ENCODE measurements at places on chromosomes 13 and 19.
A peak's percentile ranks its signal among the peaks of the same experiment; 100 is the strongest.

- no peak for DNase-seq
These were observed 240.4 kb downstream of the KCNRG start for GRCh38 chr13:50255639-50256038.

- no peak for DNase-seq
These were observed 50.4 kb downstream of the MLLT1 start for GRCh38 chr19:6229216-6229913.

GRCh38 chr19:7456964-7457541 is 31.8 kb downstream of the PEX11G start:
- DNase-seq: no peak

- DNase-seq: no peak
These were observed 216.9 kb upstream of the RXFP2 start for GRCh38 chr13:31522396-31522795.

GRCh38 chr19:17079710-17080439 is 4.3 kb downstream of the MYO9B start:
- peak; percentile 54 for DNase-seq

- DNase-seq: no peak
These were observed 13.1 kb upstream of the LMTK3 start for GRCh38 chr19:48524732-48525131.

DNA sequence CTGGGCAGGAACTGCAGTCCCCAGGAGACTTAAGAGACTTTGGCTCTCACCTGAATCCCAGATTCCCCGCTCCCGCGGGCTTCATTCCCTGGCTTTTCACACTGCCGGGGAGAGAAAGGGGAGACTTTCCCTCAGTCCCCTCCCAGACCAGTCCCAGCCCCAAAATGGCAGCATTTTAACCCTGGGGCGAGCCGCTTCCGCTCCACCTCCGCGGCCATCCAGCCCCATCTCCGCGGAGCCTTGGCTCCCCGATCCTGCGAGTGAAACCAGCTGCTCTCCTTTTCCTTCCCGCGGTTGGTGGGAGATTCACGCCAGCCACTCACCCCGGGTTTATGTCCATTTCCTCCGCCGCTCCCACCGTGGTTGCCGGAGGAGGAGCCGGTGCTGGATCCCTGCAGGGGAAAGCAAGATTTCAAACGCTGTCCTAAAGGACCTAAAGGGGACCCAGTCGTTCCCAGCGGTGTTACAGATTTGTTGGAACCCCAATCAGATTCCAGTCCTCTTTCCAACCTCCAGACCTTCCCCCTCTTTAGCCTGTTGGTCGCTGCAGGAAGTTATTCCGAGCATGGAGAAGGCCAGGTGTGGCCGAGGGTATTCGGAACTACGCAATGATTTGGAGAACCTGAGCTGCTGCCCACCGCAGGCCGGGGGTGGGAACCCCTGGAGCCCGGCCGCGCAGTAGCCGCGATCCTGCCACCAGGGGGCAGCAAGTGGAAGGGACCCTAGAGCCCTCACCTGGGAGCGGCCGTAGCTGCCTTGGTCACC is 3.4 kb downstream of the DMKN start:
- peak; percentile 75 for DNase-seq

DNA sequence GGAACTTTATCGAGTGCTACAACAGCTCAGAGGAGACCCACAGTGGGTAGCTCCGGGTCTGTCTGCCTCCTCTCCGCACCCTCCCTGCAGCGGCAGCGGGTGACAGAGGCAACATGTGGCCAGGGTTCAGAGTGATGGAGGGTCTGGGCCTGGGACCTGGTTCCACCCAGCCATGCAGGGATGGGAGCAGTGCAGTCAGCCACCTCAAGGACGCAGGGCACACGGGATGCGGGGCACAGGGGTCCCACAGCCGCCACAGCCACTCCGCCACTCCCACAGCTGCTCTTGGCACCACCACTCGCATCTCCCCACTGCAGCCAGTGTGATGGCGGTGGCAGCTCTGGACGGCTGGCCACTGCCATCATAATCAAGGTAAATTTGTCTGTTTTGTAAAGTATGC is 892.9 kb downstream of the OLFM4 start:
- no peak for DNase-seq

DNA sequence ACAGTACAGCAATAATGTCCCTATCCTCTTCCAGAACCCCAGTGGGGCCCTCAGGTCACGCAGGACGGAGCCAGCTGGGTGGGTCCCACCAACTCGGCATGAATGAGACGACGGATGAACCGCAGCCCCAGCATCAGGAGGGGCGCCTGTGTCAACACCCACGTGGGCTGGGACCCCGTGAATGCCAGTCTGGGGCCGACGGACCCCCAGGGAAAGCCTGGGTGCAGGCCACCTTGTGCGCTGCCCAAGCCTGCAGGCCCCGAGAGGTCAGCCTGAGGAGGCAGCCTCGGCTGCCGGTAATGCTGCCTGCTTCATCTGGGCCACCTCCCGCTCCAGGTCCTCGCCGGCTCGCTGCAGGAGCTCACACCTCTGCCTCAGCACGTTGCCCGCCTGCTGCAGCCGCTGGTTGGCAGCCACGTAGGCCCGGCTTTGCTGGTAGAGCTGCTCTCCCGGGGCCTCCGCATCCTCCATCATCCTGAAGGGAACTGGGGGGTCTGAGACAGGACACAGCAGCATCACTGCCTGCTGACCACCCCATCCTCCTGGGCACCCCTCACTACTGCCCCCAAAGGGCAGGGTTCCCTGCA is 4.2 kb downstream of the C19orf25 start:
- no peak for DNase-seq

GRCh38 chr13:73970421-73971055 is 163.7 kb downstream of the KLF12 start:
- DNase-seq: no peak

DNA sequence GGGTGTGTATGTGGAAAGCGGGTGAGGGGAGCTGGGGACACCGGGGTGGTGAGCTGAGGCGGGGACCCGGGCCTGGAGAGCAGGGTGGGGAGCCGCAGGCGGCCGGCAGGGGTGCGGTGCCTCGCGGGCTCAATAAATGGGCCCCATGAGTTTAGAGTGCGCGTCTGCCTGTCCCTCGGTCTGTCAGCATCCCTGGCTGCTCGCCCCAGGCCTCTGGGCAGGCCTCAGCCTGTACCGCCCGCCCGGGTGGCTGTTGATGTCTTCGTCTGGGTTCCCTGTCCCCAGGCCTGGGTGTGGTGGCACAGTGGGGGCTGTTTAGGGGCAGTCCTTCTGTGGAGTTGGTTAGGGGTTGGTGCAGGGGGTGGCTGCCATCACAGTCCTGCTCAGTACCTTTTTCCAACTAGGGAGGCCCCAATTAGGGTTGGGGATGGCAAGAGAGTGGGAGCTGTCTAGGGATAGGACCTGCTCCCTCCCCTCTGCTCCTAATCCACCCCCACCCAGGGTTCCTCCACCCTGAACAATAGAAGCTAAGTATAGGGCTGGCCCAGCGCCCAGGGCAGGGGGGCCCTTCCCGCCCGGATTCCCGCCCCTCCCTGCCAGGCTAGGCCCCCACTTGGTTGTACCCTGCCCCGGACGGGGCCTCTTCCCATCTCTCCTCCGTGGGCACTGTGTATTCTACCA is 12.2 kb downstream of the CIC start:
- no peak for DNase-seq

DNA sequence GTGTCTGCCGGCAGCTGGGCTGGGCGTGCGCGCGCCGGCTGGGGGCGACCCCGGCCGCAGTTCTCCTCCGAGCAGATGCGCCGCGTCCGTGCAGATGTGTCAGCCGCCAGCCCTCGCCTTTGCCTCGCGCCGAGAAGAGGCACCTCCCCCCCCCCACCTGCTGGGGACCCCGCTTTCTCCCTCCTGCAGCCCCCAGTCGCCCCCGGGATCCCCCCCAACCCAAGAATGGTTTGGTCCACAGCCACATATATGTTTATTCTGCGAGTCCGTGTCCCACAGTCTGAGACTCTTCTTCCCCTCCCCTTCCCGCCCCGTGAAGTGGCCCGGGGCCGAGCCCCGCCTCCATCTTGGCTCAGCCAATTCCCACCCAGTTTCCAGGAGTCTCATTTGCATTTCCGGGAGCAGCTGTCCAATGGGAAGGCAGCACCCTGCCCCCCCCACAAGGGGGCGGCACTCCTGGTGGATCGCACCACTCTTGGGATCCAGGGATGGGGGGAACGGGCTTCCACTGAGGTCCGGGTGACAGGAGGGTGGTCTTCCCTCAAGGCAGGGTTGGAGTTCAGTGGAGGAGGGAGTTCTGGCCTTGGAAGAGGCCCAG is 8.6 kb downstream of the ISOC2 start:
- DNase-seq: no peak

GRCh38 chr13:54029226-54029625 is 1000.6 kb downstream of the OLFM4 start:
- no peak for DNase-seq

DNA sequence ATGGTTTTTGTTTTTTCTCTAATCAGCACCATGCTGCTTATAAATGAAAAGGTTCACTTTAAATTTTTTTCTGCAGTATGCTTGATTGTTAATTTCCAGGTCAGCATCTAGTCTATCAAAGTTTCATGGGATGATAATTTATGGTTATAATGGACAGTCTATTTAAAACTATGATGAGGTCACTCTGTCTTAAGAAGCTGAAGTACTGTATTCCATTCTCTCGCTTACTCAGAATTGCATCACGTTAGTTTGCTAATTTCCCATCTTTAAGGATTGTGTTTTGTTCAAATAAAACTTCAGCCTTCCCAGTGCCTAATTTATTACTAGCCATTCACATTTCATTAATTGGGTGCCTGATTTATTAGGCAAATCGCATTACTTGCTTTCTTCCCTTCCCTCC is 94.3 kb downstream of the GPC6 start:
- DNase-seq: no peak

GRCh38 chr13:21218351-21219035 is 42.0 kb downstream of the MRPL57 start:
- DNase-seq: no peak

DNA sequence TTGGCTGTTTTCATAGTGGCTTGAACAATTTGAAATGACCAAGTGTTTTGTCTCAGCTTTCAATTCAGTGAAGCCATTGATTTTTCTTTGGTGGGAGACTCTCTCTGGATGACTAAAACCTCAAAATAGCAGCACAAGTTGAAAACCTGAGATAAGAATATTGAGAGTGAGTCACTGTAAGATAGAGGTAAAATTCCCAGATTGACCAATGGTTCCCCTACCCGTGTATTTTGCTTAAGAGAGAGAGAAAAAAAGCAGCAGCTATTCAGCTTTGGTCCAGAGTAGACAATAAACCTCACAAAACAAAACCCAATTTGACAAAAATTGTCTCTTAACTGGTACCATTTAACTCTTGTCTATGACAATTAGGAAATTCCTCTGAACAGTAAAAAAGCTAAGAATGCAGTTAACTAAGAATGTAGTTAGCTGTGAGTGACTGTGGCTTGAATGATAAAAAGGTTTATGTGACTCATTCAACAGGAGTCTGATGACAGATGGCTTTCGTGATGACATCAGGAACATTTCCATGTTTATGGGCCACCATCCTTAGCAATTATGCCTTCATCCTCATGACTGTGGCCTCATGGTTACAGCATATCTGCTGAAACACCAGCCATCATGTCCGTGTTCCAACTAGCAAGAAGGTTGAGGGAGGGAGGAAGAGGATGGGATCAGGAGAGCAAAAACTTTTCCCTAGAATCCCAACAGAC is 356.9 kb downstream of the NDFIP2 start:
- DNase-seq: no peak

- DNase-seq: peak; percentile 71
These were observed 13.1 kb downstream of the GRAMD1A start for GRCh38 chr19:35013041-35013819.

DNA sequence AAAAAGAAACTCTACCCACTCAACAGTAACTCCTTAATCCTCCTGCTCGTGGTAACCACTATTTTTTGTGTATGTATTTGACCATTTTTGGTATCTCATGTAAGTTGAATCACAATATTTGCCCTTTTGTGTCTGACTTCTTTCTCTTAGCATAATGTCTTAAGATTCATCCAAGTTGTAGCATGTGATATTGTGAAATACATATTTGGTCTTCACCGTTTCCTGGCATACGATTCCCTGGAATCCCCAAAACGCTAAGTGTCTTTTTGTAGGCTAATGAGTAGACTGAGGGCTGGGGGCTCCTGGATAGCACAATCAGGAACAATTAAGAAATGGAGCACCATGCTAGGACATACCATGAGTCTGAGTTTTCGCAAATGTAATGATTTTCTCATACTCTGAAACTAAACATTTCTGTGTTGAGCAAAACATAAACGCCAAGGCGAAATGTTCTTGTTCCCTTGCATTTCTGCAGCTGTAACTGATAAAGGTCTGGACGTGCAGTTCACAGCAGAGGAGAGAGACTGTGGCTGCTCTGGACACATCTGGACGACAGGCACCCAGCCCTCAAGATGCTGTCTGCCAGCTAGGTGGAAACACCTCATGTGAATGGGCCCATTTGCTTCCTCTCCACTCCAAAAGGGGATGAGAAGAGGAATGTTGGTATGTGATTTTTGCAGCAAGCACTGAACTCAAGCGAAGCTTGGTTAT is 38.4 kb downstream of the BRD4 start:
- DNase-seq: no peak

GRCh38 chr13:95880331-95880730 is 172.9 kb downstream of the UGGT2 start:
- DNase-seq: no peak

DNA sequence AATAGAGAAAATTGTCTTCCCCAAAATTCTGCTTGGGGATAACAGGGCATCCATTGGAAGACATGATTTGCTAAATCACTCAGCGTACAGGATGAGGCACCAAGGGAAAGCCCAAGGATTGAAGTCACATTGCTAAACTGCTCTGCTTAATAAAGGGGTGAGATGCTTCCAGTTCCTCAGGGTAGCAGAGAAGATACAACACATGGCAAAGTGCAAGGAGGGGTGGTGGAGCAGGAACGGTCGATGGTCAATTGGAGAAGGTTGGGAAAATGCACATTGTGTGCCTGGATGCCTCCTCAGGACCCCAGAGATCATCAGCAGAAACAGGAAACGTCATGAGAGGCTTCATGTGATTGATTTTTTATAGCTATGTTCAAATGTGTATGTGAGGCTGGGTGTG is 116.3 kb upstream of the SOX1 start:
- DNase-seq: no peak

DNA sequence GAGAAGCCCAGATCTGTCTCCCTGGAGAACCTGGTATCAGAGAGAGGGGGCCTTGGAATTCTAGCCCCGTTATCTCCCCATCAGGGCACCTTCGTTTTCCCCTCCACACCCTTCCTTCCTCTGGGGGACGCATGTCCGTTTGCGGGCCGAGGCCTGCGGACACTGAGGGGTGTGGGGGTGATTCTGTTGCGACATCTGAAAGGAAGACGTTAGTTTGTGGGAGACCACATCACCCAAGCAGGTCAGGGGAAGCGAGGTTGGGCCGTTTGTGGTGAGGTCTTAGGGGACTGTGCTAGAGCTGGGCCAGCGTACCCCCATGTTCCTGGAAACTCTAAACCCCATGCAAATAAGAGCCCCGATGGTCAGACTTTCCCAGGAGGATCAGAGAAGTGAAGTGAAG is 3.7 kb upstream of the HSH2D start:
- DNase-seq: no peak

GRCh38 chr19:32686847-32687475 is 4.7 kb upstream of the NUDT19 start:
- no peak for DNase-seq

- no peak for DNase-seq
These were observed 74.6 kb downstream of the GNG7 start for GRCh38 chr19:2627855-2628254.

- DNase-seq: no peak
These were observed 1795.5 kb upstream of the PRR20A start for GRCh38 chr13:55345224-55345623.

- DNase-seq: no peak
These were observed 18.7 kb downstream of the HCN2 start for GRCh38 chr19:608155-609003.

All from omental fat pad (tissue), 4 donors.